ENCODE measurements at places on chromosomes 16 and 17.

GRCh38 chr17:58165981-58166380 is 801 bp upstream of the OR4D2 start:
- no peak for DNase-seq

GRCh38 chr17:67461228-67461780 is 84.2 kb downstream of the PITPNC1 start:
- DNase-seq: no peak

GRCh38 chr16:4685292-4685691 is 8.1 kb upstream of the NUDT16L1 start:
- DNase-seq: no peak

GRCh38 chr17:39861235-39861634 is 2.9 kb downstream of the IKZF3 start:
- no peak for DNase-seq

DNA sequence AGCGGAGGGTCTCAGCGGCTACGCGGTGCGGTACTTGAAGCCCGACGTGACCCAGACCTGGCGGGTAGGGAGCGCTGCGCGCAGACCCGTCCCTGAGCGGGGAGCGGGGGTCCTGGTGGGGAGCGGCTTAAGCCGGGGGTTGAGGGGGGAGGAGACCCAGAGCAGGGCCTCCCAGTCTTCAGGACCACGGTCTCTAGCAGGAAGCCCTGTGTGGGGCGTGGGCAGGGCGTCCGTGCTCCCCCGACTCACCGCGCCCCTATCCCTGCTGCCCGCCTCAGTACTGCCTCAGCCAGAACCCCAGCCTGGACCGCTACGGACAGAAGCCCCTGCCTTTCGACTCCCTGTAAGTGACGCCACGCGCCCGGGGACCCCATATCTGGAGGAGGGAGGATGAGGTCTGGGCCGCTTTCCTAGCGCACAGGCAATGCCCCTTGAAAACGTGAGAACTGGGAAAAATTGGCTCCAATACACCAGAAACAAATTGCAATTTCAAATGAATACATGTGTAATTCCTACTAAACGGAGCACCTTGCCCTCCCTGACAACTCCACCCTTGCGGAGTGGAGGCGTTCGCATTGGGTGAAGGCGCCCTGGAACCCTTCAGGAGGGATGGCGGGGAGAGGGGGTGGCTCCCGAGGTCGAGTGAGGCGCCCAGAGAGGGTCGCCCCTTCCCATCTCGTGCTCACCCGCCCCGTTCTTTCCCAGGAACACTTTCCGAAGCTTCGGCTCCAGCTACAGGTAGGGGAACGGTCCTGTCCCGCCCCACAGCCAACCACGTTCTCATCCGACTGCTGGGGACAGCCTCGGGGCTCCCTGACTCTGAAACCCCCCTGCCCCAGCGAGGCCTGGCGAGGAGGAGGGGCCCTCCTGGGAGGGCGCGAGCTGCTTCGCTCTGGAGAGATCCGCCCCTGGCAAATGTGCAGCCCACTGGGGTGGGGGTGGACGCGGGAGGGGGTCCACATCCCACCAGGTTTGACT is 14.6 kb upstream of the CNGB1 start:
- DNase-seq: no peak

- no peak for DNase-seq
Observed at GRCh38 chr16:58264961-58265479, 29.8 kb downstream of the PRSS54 start.

DNA sequence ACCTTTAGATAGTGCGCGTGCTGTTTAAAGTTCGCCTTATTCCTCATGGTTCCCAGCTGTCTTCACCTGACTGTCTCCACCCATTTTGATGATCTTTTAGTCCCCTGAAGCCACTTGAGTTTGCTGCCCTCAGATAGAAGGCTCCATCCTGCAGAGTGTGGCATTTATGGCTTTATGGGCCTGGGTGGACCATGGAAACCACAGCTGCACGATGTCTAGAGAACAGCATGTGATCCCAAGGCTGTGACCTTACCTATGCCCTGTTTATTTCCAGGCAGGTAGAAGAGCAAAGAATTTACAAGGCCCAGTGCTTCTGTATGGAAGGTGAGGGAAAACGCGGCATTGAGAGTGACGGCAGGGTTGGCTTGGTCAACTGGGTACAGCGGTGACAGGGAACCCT is 356.9 kb downstream of the SLC39A11 start:
- DNase-seq: no peak

GRCh38 chr17:55068862-55069811 is 100.6 kb downstream of the STXBP4 start:
- no peak for DNase-seq

GRCh38 chr16:79993629-79994209 is 393.2 kb upstream of the MAF start:
- no peak for DNase-seq

DNA sequence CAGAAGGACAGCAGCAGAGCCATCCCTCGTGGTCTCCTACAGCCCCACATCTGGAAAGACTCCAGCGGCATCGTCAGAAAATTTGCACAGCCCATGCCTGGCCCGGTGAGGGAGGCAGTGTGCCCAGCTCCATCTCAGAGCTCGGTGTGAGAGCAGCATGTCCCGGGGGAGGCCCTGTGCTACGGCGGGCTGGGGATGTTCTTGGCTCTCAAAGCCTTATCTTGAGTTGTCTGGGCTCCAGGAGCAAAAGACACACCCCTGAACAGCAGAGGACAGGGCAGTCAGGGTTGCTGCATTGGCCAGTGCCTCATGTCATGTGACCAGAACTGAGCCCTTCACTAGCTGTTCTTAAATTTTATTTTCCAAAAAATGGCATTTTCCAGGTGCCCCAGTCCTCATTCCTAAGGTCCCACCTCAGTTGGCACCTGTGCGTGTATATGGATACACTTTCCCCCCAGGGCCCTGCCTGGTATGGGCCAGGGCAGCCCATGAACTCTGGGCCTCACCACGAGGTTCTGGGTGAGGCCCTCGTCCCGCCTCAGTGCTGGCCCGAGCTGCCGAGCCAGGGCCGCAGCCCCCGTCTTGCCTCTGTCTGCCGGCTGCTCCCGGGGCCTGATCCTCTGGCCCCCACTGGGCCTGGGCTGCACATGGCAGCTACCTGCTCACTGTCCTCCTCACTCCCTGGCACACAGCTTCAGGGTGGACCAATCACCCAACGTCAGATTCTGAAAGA is 3.0 kb downstream of the NUDT16L1 start:
- no peak for DNase-seq

DNA sequence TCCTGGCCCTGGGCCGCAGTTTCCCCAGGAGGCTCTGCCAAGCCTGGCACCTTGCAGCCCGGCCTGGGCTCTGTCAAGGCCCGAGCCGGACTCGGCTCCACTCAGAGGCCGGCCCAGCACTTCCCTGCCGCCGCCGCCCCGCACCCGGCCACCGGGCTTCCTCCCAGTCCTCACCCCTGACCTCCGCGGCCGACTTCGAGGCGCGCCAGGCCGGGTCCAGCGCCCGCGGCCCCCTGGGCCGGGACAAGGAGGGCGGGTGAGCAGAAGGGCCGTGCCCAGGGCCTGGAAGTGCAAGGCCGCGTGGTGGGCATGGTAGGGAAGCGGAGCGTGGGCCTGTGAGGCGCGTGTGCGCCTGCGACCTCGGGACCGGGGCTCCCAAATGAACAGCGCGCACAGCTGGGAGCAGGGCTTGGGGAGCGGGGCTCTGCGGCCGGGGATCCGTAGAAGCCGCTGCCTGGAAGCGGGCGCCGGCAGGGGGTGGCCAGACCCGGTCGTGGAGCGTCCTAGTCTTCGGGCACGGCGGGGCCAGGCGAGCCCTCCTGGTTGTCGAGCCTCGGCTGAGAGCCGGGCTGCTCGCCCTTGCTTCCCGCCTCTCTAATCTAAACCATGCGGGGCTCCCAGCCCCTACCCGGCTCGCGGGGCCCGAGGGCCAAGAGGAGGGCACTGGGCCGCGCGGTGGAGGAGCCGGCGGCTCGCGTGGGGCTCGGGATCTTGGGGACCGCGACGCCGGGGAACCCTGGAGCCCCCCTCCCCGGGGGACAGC is 503 bp upstream of the TBX4 start:
- DNase-seq: no peak

GRCh38 chr17:68379692-68380677 is 77.3 kb downstream of the WIPI1 start:
- DNase-seq: no peak

GRCh38 chr16:82955741-82956348 is 329.1 kb downstream of the CDH13 start:
- DNase-seq: no peak

- DNase-seq: no peak
Observed at GRCh38 chr16:58105631-58106030, 23.6 kb downstream of the CFAP20 start.

DNA sequence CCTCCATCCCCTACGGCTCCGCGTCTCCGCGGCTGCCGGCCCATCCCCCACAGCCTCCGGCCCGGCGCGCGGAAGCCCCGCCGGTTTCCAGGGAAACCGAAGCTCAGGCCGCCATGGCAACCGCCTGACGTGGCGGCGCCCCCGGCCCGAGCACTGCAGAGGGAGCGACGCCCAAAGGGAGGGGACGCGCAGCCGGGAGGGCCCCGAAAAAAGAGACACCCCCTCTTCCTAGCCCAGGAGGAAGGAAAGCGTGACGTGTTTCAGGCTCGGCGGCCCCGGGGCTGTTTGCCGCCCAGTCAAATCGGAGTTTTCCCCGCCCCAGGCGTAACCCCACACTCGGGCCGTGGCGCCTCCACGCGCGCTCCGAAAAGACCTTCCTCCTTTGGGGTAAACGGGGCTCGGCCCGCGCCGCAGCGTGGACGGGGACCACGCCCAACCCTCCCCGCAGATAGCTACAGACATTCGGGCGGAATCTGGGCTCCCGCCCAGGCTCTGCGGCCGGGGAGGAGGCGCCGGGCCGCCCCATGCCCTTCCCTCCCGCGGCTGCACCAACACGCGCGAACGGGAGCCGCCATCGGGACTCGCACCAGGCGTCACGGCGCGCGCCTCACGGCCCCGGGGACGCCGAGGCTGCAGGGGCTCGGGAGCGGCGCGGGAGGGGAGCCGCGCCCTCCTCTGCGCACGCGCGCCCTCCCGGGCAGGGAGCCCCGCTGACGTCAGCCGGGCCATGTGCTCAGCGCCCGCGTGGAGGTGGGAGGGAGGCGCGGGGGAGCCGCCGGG is 7.5 kb downstream of the MNT start:
- DNase-seq: no peak

GRCh38 chr16:57757326-57757786 is 21.8 kb downstream of the KATNB1 start:
- DNase-seq: peak; percentile 62

- no peak for DNase-seq
Observed at GRCh38 chr16:70665113-70665694, 18.8 kb downstream of the IL34 start.

DNA sequence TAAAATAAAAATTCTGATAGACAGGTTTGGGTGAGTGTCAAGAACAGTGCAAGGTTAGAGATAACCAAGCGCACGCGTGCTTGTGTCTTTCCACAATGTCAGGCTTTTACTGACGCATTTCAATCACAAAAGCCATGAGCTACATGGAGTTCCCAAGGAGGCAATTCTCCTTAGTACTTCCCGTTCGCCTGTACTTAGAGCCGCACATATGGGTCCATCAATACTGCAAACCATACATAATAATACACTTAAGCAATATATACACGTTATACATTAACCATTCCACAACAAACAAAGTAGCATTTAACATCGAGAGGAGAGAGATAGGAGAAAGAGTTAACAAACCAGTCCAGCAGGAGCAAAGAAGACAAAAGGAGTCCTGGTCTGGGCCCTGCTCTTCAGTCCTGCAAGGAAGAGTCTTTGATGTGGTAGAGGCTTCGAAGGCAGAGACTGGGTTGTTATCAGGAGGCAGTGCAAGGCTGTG is 11.9 kb upstream of the GPRC5C start:
- no peak for DNase-seq

DNA sequence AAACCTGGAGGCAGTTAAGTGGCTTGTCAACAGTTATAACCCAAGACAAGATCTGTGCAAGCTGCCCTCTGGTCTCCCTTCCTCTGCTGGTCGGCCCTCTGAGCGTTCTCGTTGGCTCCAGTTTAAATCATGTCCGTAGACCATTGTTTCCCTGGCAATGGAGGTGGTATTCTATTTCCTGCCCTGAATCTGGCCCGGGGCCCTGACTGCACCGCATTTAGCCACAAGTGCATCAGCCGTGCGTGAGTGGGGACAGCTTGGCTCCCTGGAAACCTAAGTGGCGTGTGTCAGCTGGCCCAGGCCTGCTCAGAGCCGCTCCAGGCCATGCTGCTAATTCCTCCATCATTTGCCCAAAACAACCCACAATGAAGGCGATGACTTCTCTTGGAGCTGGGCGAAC is 15.0 kb upstream of the MYLK3 start:
- DNase-seq: no peak

DNA sequence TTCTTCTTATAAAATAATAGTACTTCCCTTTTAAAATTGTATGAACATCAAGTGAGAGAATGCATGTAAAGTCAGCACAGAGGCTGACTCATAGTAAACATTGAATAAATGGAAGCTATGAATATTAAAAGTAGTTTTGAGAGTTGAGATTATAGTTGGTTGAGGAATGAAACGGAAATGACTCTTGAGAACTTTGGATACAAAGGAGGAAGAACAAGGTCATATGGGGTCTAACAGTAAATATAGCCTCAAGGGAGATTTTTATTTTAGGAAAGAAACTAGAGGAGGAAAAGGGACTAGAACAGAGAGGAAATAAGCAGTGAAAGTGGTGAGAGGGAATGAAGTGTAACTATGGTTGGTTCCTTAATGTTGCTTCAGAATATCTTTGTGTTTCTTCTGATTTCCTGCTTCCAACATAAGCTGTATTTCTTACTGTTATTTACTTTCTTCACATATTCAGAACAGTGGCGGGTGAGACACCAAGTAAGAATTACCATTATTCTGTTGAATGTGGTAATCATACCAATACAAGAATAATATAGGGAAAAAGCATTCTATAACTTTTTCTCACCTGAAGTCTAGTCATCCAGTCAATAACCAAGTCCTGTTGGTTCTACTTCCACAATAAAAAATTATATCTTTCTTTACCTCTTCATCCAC is 165.1 kb downstream of the CHD9 start:
- DNase-seq: no peak

GRCh38 chr17:64009571-64010402 is 10.6 kb downstream of the ICAM2 start:
- no peak for DNase-seq

DNA sequence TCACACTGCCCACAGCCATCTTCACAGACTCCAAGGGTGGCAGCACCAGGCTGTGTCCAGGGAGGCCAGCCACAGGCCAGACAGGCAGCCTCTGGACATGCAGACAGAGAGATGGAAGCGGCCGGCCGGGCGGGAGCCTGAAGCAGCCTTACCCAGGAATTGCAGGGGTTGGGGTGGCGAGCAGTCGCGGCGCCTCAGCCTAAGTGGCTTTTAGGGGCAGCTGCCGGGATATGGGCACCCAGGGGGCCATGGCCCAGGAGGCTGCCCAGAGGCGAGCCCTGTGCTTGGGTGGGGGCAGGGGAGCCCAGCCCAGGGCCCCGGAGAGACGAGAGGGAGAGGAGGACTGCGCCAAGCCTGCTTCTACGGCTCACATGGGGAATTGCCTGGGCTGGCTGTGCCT is 1.5 kb upstream of the NHERF2 start:
- no peak for DNase-seq

GRCh38 chr16:49513040-49513439 is 139.4 kb downstream of the C16orf78 start:
- DNase-seq: no peak
